ENCODE measurements at places on chromosomes 12 and 14.

DNA sequence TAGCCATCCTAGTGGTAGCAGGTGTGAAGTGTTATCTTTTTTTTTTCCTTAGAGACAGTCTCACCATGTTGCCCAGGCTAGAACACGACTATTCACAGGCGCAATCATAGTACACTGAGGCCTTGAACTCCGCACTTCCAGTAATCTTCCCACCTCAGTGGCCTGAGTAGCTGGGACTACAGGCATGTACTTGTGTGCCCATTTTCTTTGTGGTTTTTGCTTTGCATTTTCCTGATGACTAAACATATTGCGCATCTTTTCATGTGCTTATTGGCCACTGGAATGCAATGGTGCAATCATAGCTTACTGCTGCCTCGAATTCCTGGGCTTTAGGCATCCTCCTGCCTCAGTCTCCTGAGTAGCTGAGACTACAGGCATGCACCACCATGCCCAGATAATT, 33.3 kb upstream of the GCH1 start:
- DNase-seq = no peak

- no peak for DNase-seq
These were observed 9.3 kb downstream of the ITGA7 start for GRCh38 chr12:55698241-55698955.

DNA sequence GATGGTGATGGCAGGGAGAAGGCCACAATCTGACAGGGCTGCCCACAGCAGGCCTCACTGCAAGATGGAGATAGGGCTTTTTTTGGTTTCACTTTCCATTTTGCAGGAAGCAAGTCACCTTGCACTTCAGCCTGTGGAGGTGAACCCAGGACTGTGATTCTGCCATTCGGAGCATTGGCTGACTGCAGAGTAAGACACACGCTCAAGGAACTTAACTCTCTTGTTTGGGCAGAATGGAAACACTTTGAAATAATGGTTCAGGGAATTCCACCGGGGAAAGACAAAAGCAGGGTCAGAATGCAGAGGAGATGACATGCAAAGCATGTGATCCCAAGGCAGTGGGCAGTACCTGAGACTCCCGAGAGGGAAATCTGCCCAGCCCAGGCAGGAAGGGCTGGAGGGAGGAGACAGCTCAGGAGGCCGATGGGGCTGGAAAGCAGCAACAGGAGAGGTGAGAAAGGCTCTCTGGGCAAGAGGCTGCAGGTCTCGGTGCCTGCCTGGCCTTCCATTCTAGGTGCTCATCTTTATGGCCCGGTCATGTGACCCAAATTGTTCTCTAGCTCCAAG, 58.7 kb upstream of the PRMT8 start:
- no peak for DNase-seq

DNA sequence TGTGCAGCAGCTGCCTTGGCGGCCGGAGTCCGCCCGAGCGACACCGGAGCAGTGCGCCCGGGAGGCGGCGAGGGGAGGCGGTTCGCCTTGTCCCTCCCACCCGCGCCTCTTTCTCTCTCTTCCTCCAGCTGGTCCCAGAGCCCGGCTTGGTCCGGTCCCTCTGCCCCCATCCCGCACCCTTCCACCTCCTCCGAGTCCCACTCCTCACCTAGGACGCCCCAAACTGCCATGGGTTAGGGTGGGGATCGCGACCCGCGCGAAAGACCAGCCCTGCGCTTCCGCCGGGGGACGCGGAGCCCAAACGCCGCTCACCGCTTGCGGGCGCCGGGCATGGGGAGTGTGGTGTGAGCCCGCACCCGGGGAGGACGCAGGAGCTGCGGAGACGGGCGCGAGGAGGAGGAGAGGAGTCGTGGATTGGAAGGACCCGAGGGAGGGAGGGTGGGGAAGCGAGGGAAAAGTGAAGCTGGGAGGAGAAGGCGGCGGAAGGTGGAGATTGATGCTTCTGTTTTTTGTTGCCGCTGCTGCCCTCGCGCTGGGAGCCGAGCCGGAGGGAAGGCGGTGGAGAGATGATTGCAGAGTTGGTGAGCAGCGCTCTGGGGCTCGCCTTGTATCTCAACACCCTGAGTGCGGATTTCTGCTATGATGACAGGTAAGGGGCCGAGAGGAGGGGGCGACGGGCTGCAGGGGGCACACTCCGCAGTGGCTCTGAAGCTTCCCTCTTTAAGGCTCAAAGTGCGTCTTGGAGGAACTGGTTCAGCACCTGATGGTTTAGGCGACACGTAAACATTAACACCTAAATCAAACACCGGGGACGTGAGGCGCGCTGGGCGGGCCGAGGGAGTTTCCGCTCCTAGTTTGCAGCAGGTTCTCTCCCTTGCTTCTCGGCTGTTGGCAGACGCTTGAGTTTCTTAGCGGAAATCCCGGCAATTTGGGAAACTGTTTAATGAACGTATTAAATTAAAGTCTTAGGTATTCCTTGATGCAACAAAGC, 610 bp downstream of the TMTC2 start:
- no peak for DNase-seq

GRCh38 chr12:124686370-124687173, 119.2 kb upstream of the NCOR2 start:
- DNase-seq = no peak

DNA sequence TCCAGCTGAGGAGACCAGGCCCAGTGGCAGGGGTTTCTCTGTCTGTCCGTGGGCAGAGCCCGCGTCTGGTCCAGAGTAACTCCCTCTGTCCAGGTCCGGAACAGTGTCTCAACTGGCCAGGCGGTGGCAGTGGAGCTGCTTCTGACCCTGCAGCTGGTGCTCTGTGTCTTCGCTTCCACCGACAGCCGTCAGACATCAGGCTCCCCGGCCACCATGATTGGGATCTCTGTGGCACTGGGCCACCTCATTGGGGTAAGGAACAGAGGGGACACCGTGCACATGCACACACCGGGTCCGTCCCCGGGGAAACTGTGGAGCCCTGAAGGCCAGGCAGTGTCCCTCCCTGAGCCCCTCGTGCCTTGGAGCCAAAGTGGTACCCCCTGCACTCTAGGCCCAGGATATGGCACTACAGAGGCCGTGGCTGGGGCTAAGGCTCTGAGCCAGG, 1.5 kb downstream of the AQP6 start:
- peak; percentile 33 for DNase-seq

GRCh38 chr12:62375603-62376002, 91.0 kb upstream of the MON2 start:
- DNase-seq = no peak

Measured in pulmonary artery endothelial cell (primary cell).